ENCODE measurements at places on chromosomes 5 and 9.

DNA sequence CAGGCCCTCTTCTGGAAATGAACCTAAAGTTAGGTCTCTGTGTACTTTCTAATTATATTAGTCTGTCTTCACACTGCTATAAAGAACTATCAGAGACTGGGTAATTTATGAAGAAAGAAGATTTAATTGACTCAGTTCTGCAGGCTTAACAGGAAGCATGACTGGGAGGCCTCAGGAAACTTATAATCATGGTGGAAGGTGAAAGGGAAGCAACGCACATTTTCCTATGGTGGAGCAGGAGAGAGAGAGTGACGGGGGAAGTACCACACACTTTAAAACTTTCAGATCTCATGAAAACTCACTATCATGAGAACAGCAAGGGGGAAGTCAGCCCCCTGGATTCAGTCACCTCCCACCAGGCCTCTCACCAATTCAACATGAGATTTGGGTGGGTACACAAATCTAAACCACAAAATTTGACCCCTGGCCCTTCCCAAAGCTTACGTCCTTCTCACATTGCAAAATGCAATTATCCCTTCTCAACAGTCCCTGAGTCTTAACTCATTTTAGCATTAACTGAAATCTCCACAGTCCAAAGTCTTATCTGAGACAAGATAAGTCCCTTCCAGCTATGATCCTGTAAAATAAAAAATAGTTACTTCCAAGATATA lies 40.7 kb downstream of the TRIP13 start:
- DNase-seq = no peak

DNA sequence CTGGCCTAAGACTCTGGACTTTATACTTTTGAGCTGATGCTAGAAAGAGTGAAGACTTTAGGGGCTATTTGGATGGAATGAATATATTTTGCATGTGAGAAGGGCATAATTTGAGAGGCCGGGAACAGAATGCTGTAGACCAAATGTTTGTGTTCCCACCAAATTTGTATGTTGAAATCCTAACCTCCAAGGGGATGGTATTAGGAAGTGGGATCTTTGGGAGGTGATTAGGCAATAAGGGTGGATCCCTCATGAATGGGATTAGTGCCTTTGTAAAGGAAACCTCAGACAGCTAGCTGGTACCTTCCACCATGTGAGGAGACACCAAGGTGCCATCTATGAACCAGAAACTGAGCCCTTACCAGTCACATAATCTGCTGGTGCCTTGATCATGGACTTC lies 165.1 kb upstream of the S1PR3 start:
- DNase-seq = no peak

DNA sequence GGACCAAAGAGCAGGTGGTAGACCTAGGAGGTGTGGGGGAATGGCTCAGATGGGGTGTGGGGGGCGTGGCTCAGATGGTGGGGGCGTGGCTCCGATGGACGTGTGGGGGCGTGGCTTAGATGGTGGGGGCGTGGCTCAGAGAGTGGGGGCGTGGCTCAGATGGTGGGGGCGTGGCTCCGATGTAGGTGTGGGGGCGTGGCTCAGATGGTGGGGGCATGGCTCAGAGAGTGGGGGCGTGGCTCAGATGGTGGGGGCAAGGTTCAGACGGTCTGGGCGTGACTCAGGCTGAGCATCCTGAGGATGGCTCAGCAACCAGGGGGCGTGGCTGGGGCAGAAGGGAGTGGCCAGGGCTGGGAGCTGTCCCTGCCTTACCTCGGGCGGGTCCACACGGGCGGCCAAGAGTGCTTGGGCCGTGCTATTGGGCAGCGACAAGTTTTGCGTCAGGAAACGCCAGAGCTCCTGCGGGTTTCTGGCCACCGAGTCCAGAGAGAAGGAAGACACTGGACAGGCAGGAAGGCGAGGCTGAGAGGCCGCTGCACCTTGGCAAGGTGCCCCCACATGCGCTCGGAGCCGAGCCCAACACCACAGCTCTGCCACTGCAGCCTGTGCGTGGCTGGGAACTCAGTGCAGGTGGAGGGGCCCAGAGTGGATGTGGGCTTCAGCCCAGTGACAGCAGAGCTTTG lies 5.9 kb downstream of the ABCA2 start:
- DNase-seq = peak; percentile 81

- no peak for DNase-seq
Observed at GRCh38 chr9:124454296-124454695, 4.0 kb downstream of the ADGRD2 start.

- DNase-seq = no peak
Observed at GRCh38 chr5:128649192-128649591, 111.1 kb upstream of the FBN2 start.

- no peak for DNase-seq
Observed at GRCh38 chr5:175547842-175548241, 69.5 kb downstream of the SFXN1 start.

GRCh38 chr5:118007262-118007661 lies 981.1 kb downstream of the DTWD2 start:
- no peak for DNase-seq

GRCh38 chr9:23682352-23682751 lies 143.7 kb downstream of the ELAVL2 start:
- no peak for DNase-seq

GRCh38 chr9:90948156-90948555 lies 146.5 kb downstream of the SYK start:
- DNase-seq = no peak

GRCh38 chr9:121640491-121641223 lies 10.8 kb upstream of the DAB2IP start:
- DNase-seq = no peak

DNA sequence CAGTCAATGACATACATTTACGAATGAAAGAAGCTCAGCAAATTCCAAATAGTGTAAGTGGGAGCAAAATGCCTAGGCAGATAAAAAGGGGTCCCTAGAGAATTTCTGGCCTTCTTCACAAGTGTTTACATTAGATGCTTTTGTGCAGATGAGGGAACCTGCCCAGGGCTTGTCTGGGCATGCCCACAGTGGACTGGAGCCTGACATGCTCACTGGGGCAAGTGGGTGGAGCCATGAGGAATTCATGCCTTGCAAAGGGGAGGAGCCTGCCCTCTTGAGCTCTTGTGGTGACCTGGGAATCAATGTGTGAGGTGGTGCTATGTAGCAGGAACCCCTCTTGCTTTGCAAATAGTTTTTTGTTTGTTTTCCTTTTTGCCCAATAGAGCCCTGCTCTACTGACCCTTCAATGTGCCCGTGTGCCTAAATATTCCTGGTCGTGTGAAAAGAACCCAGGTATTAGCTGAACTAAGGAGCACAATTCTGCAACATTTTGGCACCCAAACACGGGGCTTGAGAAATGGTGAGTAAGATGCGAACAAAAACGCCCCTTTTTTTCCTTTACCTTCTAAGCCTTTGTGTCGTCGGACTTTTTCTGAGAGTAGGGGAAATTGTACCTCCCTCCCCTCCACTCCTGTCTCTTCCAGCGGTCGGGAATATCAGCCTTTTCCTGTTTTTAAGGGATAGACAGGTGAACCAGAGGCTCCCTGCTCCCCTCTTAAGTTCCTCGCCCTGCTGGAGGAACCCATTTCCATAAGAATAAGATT lies 433.8 kb upstream of the CDH9 start:
- DNase-seq = peak; percentile 89

DNA sequence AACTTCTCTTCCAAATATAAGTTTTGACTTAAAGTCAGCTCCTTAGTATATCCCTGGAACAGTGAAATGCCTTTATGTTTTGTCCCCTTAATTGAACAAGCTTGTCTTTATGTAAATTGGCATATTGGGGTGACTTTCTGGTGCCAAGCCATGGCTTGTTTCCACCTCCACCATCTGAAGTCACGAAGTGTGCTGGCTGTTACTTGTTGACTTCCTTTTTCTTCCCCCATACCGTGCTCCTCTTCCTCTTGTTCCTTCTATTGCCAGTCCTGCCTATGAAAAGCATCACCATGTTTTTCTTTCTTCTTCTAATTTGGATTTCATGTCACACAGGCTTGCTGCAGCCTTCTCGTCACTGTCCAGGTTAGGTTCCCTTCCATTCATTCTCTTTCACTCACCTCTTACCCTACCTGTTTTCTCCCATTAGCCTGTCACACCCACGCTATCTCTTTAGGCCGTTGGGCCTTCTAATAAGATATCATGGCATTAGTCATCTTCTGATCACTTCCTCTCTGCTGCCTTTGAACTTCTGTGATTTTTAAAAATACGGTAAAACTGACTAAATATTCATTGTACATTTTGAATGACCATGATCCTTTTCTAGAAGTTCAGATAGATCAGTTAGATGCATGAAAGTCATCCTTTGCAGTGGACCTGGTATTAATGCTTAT lies 48.1 kb downstream of the IQGAP2 start:
- no peak for DNase-seq

DNA sequence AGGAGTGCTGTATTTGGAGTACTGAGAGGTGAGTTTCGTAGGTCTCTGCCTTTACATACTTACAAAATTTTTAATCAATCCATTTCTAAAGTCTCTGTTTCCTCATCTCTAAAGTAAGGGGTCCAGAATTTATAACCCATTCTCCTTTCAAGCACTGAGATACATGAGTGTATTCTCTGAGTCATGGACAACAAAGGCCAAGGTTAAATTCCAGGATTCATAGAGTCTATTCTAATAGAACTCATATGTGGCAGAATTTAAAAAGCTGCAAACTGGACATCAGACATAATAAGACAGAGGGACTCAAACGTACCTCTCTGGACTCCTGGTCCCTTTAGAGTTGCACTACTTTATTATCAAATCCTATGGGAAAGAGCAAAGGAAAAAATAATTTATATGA lies 112.5 kb upstream of the SLIT3 start:
- DNase-seq = no peak

- no peak for DNase-seq
Observed at GRCh38 chr5:139757727-139758509, 37.7 kb upstream of the PSD2 start.

DNA sequence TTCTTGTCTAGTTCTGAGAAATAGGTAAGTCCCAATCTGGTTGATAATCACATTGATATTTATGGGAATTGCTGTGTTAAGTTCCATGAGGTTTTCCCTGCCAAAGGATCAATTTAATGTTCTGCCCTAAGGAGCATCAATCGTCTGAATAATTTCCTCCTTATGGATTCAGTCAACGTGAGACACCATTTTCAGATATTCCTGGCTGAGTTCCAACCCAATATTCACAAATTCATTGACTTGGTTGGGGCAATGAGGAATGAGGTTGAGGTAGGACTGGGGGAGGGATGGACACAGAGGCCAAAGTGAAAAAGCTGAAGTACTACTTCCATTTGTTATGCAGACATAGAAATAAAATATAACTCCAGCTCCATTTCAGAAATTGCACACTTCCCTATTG lies 99.1 kb downstream of the ZNF622 start:
- no peak for DNase-seq

- DNase-seq = no peak
Observed at GRCh38 chr5:147407094-147407681, 102.7 kb downstream of the DPYSL3 start.

DNA sequence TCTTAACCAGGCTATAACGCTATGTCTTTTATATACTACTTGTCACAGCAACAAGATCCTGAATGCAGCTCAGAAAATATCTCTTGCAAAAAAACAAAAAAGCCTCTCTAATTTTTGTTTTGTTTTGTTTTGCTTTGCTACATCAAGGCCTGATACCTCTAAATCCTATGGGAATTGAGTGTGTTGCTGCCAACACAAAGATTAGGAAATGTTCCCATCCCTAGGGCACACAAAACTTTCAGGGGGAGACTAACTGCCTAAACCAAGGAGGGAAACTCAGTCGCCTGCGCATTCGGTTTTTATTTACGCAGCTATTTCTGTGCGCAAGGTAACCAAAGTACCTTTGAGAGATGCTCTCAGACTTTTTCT lies 1.7 kb downstream of the SSBP2 start:
- DNase-seq = no peak

- no peak for DNase-seq
Observed at GRCh38 chr5:44830951-44831350, 22.2 kb downstream of the MRPS30 start.

DNA sequence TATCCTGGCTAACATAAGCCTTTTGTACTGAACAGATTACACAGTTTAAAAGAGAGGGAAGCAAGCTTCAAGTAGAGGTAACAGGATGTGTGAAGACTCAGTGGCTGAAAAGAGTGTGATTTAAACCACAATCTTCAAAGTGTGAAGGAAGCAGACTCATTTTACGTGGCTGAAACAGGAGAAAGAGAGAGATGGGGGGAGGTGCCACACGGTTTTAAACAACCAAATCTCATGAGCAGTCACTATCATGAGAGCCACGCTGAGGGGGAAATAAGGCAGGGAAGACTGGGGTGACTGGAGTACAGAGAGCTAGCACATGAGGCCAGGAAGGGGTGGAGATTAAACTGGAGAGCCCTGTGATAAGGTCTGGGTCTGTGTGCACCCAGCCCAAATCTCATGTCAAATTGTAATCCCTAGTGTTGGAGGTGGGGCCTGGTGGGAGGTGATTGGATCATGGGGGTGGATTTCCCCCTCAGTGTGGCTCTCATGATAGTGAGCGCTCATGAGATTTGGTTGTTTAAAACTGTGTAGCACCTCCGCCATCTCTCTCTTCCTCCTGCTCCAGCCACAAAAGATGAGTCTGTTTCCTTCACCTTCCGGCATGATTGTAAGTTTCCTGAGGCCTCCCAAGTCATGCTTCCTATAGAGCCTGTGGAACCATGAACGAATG lies 318.6 kb upstream of the CD180 start:
- DNase-seq = no peak

GRCh38 chr5:54772231-54772630 lies 213.2 kb downstream of the ESM1 start:
- no peak for DNase-seq

GRCh38 chr9:99868845-99869244 lies 37.6 kb upstream of the STX17 start:
- no peak for DNase-seq

GRCh38 chr5:67493676-67494075 lies 297.1 kb upstream of the CD180 start:
- DNase-seq = peak; percentile 7

GRCh38 chr9:129724456-129725190 lies 28.2 kb downstream of the PTGES start:
- DNase-seq = no peak

- DNase-seq = no peak
Observed at GRCh38 chr5:38112938-38113337, 145.4 kb upstream of the EGFLAM start.

DNA sequence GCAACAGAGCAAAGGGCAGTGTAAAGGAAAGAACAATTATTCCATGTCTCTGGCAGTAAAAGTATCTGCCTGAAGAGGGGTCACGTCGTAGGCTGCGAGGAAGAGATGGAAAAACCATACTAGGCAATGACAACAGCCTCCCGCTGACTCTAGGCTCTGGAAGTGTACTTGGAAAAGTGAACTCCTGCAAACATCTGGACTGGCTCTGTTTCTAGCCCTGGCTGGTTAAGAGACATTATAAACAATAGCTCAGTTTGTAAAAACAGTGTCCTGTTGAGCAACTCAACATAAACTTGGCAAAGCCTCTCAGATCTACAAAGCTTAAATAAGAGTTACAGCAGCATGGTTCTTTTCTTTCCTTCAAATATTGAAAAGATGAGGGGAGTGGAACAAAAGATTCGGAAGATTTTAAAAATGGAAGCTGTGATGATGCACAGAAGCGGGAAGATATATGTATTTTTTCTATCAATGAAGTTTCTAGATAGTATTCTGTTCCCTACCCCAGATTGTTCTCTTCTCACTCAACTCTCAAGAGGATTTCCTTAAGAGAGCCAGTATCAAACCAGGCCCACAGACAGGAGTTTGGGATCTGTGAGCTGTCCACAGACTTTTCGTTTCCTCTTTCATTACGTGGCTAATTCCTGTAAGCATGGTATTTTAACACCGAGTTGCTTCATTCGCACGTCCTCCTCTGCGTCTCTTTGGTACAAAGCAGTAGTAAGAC lies 79.4 kb downstream of the SPTLC1 start:
- DNase-seq = no peak
